ENCODE measurements at places on chromosomes 16 and 17. TPM values are rescaled to one million over a fixed set of nuclear protein-coding genes. Genes with fewer than 3 reads are reported as not detected.

- peak; percentile 80 for DNase-seq
- peaks cover 28% of the 10 kb centered on the region for H3K4me1 ChIP-seq
- peak overlapping the region; percentile 91 for H3K4me3 ChIP-seq
Observed at GRCh38 chr16:78444-79150, 572 bp downstream of the MPG start.

DNA sequence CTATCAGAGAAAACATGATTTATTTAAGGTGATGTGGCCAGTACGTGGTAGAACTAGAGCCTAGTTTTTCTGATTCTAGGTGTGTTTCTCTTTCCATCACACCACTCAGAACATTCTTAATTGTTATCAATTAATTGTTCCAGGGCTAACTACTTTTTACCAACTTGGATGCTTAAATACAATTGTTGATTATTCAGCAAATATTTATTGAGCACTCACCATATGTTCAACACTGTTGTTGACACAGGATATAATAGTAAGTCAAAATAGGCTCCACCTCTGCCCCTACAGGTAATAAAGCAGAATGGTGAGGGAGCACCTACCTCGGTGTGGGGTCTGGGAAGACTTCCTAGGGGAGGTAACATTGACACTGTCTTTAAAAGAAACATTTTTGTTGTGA, 16.1 kb downstream of the GNAO1 start:
- H3K36me3 ChIP-seq = no peaks in the 10 kb centered on the region
- no peaks in the 10 kb centered on the region for H3K27me3 ChIP-seq
- no peaks in the 10 kb centered on the region for H3K4me1 ChIP-seq
- DNase-seq = no peak
- no peak overlapping the region for H3K4me3 ChIP-seq
- no peak overlapping the region for H3K27ac ChIP-seq

GRCh38 chr16:57235128-57236021, 9.7 kb upstream of the ARL2BP start:
- peaks cover 97% of the 10 kb centered on the region for H3K36me3 ChIP-seq
- no peaks in the 10 kb centered on the region for H3K4me1 ChIP-seq
- no peaks in the 10 kb centered on the region for H3K27me3 ChIP-seq
- DNase-seq = no peak

- no peak overlapping the region for H3K27ac ChIP-seq
- H3K36me3 ChIP-seq = no peaks in the 10 kb centered on the region
- peaks cover 5% of the 10 kb centered on the region for H3K4me1 ChIP-seq
- no peak overlapping the region for H3K4me3 ChIP-seq
Observed at GRCh38 chr16:86611941-86612340, 33.6 kb downstream of the FOXL1 start.

- H3K27ac ChIP-seq = no peak overlapping the region
- H3K36me3 ChIP-seq = no peaks in the 10 kb centered on the region
- H3K27me3 ChIP-seq = no peaks in the 10 kb centered on the region
- H3K4me3 ChIP-seq = no peak overlapping the region
Observed at GRCh38 chr16:83533193-83533592, 274.6 kb upstream of the HSBP1 start.

DNA sequence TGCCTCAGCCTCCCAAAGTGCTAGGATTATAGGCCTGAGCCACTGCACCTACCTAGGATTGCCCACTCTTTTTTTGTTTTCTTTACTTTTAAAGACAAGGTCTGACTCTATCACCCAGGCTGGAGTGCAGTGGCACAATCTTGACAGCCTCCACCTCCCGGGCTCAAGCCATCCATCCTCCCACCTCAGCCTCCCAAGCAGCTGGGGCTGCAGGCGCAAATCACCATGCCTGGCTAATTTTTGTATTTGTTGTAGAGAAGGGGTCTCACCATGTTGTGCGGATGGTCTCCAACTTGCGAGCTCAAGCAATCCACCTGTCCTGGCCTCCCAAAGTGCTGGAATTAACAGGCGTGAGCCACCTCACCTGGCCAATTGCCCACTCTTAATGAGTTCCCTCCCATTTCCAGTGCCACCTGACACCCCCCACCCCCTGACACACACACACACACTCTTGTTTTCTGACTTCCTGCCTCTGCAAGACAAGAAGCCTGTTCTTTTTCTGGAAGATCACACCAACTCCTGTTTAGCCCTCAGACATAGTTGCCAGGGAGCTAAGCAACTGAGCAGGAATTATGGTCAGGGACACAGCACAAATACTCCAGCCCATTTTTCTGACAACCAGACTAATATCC, 2.6 kb downstream of the OVCA2 start:
- DNase-seq = no peak
- H3K4me1 ChIP-seq = peaks cover 33% of the 10 kb centered on the region
- H3K27ac ChIP-seq = peak overlapping the region; percentile 27
- H3K27me3 ChIP-seq = peaks cover under 1% of the 10 kb centered on the region

GRCh38 chr16:29815032-29815721, 775 bp upstream of the PAGR1 start:
- H3K36me3 ChIP-seq = no peaks in the 10 kb centered on the region
- peak overlapping the region; percentile 90 for H3K4me3 ChIP-seq
- peak overlapping the region; percentile 97 for H3K27ac ChIP-seq
- H3K4me1 ChIP-seq = peaks cover 32% of the 10 kb centered on the region

DNA sequence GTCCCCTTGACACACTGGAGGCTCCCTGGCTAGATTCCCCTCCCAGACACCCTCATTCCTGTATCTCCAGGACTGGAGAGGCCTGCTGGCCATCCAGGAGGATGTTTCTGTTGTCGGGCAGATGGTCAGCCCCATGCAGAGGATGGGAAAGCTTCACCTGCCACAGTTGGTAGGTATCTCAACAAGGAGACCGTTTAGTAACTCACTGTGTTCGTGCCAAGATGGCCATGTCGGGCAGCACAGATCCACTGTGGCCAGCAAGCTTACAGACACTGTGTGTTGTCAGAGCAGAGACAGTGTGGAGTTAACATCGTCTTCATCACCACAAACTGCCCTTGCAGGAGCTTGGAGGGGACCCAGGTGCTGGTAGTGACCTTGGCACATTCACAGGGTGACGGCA, 390.9 kb downstream of the SEC14L1 start:
- H3K4me1 ChIP-seq = no peaks in the 10 kb centered on the region
- peaks cover 6% of the 10 kb centered on the region for H3K27me3 ChIP-seq
- peak; percentile 16 for DNase-seq
- H3K36me3 ChIP-seq = no peaks in the 10 kb centered on the region
- H3K27ac ChIP-seq = no peak overlapping the region

DNA sequence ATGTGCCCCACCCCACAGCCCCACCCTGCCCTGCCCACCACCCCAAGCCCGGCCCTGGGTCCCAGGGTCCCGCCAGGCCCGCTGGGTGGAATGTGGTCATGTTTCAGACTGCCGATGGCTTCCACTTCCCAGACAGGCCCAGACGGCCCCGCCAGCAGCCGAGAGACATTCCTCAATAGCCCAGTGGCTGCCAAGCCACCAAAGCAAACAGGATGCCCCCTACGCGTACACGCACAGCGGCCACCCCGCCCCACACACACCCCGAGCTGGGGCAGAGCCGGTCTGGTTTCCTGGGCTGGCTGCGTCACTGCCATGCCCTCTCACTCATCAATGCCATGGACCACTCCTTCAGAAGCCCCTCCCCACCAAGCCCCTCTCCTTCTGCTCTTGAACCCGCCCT, 1.2 kb upstream of the KRT17 start:
- H3K4me1 ChIP-seq = no peaks in the 10 kb centered on the region
- H3K27ac ChIP-seq = no peak overlapping the region
- peaks cover 11% of the 10 kb centered on the region for H3K27me3 ChIP-seq
- peak; percentile 18 for DNase-seq
- H3K36me3 ChIP-seq = no peaks in the 10 kb centered on the region
- no peak overlapping the region for H3K4me3 ChIP-seq

GRCh38 chr17:229709-230394, 48.4 kb upstream of the DOC2B start:
- no peaks in the 10 kb centered on the region for H3K4me1 ChIP-seq
- H3K27me3 ChIP-seq = no peaks in the 10 kb centered on the region
- no peaks in the 10 kb centered on the region for H3K36me3 ChIP-seq
- no peak overlapping the region for H3K27ac ChIP-seq
- no peak overlapping the region for H3K4me3 ChIP-seq

- no peak for DNase-seq
- no peaks in the 10 kb centered on the region for H3K27me3 ChIP-seq
Observed at GRCh38 chr17:42225646-42226045, 31.4 kb upstream of the GHDC start.

- DNase-seq = no peak
- H3K4me1 ChIP-seq = no peaks in the 10 kb centered on the region
- no peak overlapping the region for H3K4me3 ChIP-seq
Observed at GRCh38 chr16:17939122-17939536, 397.4 kb downstream of the NPIPA8 start.

DNA sequence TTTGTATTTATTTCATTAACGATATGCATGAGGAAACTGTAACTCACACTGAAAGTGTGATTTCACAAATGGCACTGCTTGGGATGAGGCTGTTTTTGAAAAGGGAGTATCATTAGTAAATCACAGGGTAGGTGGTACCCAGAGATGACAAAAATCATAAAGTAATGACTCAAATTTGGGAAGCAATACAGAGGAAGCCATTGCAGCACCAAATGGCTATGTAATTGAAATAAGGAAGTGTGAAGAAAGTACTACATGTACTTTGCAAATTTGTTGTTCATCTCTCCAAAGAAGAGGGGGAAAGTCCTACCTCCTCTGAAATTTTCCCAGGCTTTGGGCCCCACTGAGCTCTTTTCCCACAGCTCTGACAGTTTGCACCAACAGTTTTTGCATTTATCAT, 12.3 kb upstream of the ABCC12 start:
- no peak overlapping the region for H3K27ac ChIP-seq
- DNase-seq = no peak
- no peak overlapping the region for H3K4me3 ChIP-seq
- no peaks in the 10 kb centered on the region for H3K36me3 ChIP-seq

DNA sequence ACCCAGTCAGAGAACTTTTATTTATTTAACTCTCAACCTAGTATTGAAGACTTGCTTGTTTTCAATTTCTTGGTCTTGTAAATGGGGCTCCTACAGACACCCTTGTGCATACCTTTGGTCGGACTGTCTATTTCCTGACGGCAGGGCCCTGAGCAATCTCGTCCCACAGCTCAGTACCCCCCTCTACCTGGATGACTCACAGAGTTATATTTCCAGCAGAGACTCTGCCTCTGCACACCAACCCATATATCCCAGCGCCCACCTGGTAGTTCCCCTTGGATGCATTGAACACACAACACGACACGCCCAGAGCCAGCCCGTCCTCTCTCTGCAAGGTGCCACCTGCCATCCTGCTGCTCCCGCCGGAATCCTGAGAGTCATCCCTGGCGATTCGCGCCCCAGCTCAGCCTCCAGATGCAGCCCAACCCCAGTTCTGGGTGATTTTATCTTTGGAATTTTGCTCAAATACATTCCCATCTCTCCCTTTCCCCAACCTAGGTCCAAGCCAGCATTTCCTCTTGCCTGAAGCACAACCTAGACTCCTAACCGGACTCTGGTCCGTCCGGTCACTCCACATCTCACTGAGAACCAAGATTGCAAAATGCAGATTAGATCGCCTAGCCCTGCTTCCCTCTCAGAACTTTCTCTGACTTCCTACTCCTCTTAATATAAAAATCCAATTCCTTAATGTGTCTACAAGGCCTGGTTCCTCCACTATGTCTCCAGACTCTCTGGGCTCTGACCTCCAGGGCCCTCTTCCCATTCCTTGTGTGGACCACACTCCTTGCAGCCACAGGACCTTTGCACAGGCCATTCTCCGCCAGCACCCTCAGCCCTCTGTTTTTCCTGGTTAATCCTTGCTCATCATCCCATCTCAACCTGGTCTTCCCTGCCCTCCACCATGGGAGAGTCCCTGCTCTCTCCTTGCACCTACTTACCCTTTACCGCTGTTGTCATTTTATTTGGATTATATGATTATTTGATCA, 129.2 kb downstream of the SEC14L1 start:
- no peak overlapping the region for H3K27ac ChIP-seq
- no peaks in the 10 kb centered on the region for H3K4me1 ChIP-seq
- H3K27me3 ChIP-seq = no peaks in the 10 kb centered on the region
- no peak overlapping the region for H3K4me3 ChIP-seq

DNA sequence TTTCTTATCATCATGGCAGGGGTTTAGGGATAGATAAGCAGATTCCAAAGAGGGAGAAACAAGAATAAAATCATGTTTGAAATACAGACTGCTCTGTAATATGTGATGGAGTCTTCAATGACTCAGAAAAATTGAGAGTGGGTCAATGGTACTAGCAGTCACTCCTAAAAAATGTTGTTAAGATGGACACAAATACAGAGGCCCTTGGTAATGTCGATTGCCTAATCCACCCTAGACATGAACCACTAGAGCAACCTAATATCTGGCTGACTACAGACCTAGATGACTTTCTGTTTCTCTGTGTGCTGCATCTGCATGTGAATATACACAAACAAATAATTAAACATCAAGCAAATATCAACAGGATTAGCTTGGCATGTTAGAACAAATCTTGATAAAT, 135.8 kb downstream of the CDH8 start:
- H3K4me1 ChIP-seq = no peaks in the 10 kb centered on the region
- no peak for DNase-seq
- H3K27ac ChIP-seq = no peak overlapping the region
- no peaks in the 10 kb centered on the region for H3K36me3 ChIP-seq
- no peaks in the 10 kb centered on the region for H3K27me3 ChIP-seq

DNA sequence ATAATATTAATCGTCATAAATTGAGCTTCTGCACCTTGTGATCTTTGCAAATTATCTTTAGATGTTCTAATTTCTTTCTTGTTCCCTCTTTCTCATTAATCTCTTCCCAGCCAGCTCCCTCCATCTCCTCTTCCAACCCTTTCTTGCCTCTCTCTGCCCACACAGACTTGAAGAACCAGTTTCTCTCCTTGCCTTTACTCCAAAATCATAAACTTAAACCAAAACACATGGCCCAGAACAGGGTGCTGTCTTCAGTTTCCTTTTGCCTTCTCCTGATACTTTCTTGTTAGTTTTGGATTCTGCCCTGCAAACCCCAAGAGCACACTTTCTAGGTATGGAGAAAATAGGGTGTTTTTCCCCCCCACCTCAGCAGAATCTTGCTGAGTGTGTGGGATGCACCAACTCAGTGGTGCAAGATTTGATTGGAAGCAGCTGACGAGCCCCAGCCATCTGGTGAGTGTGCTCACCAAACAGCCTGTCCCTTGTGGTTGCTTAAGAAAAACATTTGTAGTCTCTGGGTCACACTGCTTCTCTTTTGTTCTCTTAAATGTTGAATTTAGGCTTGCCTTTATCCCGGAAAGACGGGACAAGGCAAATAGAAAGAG, 175.8 kb upstream of the MAF start:
- no peak overlapping the region for H3K4me3 ChIP-seq
- H3K36me3 ChIP-seq = no peaks in the 10 kb centered on the region
- peak; percentile 65 for DNase-seq
- no peak overlapping the region for H3K27ac ChIP-seq
- no peaks in the 10 kb centered on the region for H3K27me3 ChIP-seq
- no peaks in the 10 kb centered on the region for H3K4me1 ChIP-seq

DUXB gene
- total RNA-seq = not detected

KRT9 gene
- total RNA-seq = not detected

PVALEF gene
- total RNA-seq = not detected

KRTAP4-9 gene
- total RNA-seq = not detected

NEUROD2 gene
- not detected for total RNA-seq

RNF222 gene
- not detected for total RNA-seq

SLC12A3 gene
- total RNA-seq = not detected

Data from psoas muscle (tissue), 8 donors.